Stromal cell of bone marrow (primary cell): ENCODE measurements at places on chromosomes 12 and 14.
A peak's percentile ranks its signal among the peaks of the same experiment; 100 is the strongest.

- DNase-seq = no peak
These were observed 163.3 kb downstream of the APAF1 start for GRCh38 chr12:98808243-98808875.

- DNase-seq = peak; percentile 52
These were observed 176.3 kb downstream of the ESR2 start for GRCh38 chr14:64117671-64118402.

- peak; percentile 66 for DNase-seq
These were observed 85.4 kb upstream of the MANSC4 start for GRCh38 chr12:27865421-27865820.

GRCh38 chr12:124096109-124096508 lies 123.1 kb downstream of the ZNF664 start:
- no peak for DNase-seq

GRCh38 chr12:2068653-2069052 lies 15.9 kb downstream of the CACNA1C start:
- DNase-seq = no peak

- DNase-seq = no peak
These were observed 49.9 kb downstream of the HELB start for GRCh38 chr12:66352197-66352596.

- DNase-seq = no peak
These were observed 94.6 kb upstream of the SCAF11 start for GRCh38 chr12:46084666-46085631.

DNA sequence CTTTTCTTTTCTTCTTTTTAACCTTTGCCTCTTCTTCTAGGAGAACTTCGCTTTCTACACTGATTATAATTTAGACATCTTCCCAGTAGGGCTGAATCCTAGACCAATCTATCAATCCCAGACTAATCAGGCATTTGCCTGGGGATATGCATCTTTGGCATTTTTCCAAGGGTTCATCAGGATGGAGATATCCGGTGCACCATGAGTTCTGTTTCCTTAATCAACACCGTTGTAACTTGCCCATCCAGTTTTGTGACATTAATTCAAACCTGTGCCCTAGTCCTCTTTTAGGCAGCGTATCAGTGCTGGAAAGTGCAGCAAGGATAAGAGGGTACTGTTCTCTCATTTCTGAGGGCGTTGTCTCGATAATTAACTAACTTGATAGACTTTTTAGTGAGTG lies 617 bp upstream of the MGP start:
- DNase-seq = no peak

GRCh38 chr12:60872850-60873713 lies 1277.3 kb downstream of the SLC16A7 start:
- no peak for DNase-seq

GRCh38 chr12:114938487-114939210 lies 254.7 kb upstream of the TBX3 start:
- no peak for DNase-seq

GRCh38 chr12:3326850-3327780 lies 163.9 kb upstream of the PRMT8 start:
- DNase-seq = no peak

- DNase-seq = no peak
These were observed 353.2 kb upstream of the ATP2B1 start for GRCh38 chr12:90061809-90062208.

- DNase-seq = no peak
These were observed 183.0 kb downstream of the ERC1 start for GRCh38 chr12:1173781-1174617.

- no peak for DNase-seq
These were observed 1.7 kb upstream of the RARG start for GRCh38 chr12:53233671-53234121.

DNA sequence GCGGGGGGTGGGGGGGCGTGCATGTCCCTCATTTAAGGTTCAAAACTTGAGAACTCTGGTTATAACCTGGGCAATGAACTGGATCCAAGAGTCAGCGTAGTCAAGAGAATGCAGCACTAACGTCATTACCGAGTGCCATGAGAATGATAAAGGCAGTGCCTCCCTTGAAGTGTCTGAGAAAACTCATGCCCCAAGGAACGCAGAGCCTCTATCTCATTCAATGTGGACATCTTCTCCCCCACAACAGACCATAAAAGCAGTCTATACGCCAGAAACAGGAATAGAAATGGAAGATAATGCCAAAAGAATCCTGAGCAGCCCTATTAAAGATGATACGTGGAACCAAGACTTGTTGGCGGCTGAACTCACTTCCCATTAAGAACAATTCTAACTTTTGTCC lies 208.6 kb downstream of the MED13L start:
- DNase-seq = no peak

DNA sequence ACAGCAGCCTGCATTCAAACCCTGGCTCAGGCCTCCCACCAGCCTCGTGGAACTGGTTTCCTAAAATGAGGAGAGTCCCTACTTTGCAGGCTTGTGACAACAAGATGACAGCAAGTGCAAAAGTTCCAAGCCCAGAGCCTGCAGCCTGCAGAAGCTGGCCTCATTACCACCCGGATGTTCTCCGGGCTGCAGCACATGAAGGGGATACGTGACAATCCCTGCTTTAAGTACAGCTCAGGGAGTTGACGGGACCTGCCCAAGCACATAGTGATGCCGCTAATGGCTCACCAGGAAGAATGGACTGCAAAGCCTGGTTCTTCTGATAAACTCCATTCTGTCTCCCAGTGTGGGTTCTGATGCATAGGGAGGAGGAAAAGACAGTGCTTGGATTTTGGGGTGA lies 15.0 kb downstream of the SSH1 start:
- DNase-seq = no peak

GRCh38 chr12:78095623-78096022 lies 264.9 kb downstream of the NAV3 start:
- no peak for DNase-seq

GRCh38 chr12:60072911-60073310 lies 477.1 kb downstream of the SLC16A7 start:
- DNase-seq = peak; percentile 6

DNA sequence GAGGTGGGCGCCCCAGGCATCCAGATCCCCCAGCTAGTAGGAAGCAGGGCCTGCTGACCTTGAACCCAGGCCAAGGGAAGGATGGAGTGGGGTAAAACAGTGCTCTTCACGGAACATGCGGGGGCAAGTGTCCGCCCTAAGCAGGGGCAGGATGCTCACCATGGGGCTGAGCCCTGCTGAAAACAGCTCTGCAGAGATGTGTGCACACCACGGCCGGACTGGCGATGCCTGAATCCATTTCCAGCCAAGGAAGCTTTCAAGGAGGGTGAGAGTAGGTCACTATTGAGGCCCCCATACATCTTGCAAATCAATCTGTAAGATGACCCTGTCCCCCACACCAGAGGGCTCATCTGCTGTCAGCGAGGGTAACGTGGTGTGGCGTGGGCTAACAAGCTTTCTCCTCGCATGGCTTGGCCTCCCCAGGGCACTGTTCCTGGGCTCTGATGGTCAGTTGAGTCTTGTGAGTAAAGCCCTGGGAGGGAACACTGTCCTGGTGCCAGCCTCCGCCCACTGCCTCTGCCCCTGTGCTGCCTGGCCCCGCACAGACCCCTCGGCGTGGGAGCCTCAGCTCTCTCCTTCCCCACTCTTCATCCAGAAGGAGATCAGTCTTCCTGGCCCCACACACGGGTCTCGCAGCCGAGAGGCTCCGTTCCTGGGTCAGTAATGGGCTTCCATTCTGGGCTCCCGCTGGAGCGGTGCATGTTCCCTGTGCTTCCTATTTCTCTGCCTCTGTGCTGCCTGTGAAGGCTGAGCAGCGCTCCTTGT lies 69.1 kb downstream of the CCDC92 start:
- no peak for DNase-seq

DNA sequence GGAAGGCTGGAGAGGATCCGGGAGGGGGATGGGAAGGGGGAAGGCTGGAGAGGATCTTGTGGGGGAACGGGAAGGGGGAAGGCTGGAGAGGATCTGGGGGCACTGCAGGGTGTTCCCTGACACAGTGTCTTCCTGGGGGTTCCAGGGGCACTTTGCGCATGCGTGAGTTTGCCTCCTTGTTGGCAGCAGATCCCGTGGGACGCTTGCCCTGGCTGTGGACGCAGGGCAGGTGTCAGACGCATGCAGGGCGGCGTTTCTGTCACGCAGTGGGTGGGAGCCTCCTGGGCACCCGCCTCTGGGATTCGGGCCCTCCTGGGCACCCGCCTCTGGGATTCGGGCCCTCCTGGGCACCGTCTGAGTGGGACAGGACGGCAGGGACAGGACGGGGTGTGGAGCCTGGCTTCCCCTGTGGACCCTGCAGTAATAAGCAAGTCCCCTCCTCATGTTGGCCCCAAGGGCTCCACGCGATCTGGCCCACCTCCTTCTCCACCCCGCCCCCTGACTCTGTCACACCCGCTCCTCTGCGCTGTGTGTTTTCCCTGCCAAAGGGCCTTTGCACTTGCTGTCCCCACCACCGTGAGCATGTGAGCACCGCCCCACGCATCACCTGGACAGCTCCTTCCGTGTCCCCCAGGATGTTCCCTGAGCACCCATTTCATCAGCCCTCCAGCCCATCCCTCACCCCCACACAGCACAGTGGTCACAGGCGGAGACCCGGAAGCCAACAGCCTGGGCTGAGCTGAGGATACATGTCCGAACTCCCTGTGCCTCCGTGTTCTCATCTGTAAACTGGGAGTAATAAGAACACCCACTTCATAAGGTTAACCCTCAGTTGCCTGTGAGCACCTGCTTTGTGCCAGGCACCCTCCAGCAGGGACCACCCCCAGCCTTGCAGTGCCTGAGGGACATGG lies 4.4 kb downstream of the MMP17 start:
- DNase-seq = peak; percentile 33

DNA sequence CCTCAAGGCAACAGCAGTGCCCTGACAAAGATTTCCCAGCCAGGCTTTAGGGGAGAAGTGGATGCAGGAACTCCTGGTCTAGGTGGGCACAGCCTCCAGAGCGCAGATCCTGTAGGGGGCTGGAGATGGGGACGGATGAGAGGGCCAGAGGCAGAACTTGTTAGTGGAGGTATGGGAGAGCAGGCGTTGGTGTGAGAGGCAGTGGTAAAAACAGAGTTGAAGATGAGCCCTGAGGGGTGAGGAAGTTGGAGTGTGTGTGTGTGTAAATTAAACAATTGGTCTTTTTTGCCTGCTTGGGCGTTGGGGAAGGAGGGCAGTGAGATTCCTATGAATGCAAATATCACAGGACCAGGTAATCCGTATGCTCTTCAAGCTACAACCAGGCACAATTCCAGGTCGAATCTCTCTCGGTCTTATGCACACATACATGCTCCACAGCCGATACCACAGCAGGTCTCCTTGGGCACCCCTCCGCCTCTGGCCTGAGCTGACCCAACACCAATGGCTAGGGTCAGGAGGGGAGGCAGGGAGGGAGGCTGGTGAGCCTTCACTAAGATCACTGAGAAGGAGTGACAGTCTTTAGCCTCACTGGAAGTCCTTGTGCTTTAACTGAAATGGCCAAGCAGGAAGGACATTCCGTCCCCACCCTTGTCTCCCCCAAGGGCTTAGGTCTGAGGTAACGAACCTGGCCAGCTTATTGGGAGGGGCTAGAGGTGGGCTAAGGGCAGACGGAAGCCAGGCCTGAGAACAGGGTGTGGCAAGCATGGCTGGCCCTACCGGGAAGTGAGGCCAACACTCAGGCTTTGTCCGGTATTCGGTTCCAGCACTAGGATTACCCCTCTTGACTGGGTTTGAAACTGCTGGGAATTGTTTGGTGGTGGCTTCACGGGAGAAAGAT lies 1.5 kb upstream of the KRT7 start:
- DNase-seq = no peak

- DNase-seq = no peak
These were observed 66.4 kb downstream of the ATXN2 start for GRCh38 chr12:111532751-111533150.

DNA sequence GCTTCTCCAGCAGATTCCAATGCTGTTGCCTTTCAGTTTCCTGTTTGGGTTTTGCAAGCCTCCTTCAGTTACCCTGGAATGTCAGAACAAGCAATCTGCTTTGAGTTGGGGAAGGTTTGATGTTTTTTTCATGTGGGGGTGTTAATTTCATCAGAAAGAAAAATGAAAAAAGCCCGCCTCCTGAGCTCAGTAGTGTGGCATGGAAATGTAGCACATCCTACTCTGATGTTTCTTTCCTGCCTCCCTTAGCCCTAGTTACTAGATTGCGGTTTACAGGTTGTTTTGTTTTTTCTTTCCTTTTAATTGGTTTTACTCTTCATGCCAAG lies 22.6 kb downstream of the IFNG-AS1 start:
- no peak for DNase-seq

GRCh38 chr12:64840949-64841717 lies 16.7 kb downstream of the TBC1D30 start:
- DNase-seq = no peak

DNA sequence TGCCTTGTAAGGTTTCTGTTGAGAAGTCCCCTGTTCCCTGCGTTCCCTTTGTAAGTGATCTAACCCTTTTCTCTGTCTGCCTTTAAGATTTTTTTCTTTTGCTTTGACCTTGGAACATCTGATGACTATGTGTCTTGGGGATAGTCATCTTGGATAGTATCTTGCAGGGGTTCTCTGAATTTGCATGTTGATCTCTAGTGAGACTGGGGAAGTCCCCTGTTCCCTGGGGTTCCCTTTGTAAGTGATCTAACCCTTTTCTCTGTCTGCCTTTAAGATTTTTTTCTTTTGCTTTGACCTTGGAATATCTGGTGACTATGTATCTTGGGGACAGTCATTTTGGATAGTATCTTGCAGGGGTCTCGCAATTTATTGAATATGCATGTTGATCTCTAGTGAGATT lies 38.2 kb upstream of the TMX1 start:
- no peak for DNase-seq

DNA sequence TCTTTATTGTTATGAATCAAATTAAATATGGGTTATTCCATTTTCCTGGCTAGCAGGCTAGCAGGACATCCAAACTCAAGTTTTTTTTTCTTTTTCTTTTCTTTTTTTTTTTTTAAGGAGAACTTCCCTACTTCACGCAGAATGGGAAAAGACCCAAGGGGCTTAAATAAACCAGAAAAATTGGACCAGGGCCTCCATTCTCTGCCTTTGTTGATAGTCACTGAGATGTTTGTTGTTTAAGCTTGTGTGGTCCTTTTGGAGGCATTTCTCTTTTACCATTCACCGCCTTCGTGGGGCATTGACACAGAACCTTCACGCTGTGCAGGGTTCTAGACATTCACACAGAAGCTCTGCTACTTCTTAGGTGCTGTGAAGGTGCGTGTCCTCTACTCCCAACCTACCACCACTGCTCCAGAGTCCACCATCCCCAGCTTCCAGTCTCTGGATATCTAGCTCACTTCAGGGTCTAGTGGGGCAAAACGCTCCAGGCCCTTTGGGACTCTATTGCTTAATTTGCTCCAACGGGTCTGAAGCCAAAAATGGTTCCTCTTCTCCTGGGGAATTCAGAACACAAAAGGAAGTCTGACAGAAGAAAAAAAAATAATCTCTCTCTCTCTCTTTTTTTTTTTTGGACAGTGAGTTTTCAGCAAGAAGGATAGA lies 301.3 kb downstream of the AEBP2 start:
- no peak for DNase-seq

- DNase-seq = no peak
These were observed 602 bp downstream of the PMEL start for GRCh38 chr12:55965240-55965639.

GRCh38 chr14:104323551-104324175 lies 185.3 kb downstream of the KIF26A start:
- no peak for DNase-seq
